Stimulated activated naive B cell treated with anti-CD40 and anti-IgM and Interleukin-4, amounts not matched to agents 10 μg/mL and 1 μg/mL and 100 μg/mL, for 72 hours (primary cell): ENCODE measurements at places on chromosomes 3 and 15.

DNA sequence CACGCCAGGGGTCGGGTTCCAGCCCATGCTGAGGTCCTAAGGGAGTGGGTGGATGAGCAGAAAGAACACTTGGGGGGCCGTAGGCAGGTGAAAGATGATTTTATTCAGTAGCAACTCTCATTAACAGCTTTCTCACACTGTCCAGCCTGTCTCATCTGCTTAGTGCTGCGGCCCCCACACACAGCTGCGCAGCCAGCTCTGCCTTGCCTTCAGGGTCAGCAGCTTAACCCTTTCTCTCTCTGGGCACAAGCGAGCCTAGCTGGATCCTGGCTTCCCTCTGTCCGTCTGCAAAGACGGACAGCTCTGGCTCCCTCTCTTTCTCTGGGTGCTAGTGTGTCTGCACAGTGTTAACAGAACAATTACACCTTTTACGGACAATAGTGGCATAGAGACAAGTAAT lies 21.3 kb downstream of the NPAP1 start:
- no peak for DNase-seq

DNA sequence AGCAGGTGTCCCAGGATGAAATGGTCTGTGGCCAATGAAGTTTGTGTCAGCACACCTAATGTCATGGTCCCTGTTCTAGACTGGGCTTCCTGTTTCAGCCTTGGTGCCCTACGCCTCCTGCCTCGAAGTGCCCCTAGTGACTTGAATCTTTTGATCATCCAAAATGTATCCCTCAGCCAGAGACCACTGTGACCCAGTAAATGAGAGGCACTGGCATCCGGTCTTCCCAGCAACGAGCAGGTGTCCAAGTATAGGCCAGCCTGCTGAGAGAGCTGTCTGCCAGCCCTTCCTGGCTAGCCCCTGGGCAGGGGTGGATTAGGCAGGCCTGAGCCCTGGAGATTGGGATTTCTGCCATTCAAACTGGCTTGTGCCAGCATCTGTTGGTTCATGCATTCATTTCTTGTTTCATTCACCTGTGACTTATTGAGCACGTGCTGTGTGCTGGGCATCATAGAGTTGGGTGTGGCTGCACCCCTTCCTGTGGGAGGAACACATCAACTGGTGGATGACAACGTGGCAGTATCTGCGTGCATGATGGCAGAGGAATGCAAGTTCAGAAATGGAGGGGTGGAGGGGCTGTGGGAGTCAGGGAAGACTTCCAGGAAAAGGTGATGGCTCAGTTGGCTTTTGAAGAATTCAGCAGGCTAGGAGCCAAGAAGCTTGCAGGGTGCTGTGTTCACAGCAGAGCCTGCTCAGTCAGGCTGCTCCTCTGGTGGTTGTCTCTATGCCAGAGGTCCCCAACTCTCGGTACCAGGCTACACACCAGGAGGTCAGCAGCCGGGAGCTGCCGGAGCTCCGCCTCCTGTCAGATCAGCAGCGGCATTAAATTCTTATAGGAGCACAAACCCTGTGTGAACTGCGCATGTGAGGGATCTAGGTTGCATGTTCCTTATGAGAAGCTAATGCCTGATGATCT lies 21.6 kb downstream of the ESYT3 start:
- DNase-seq, result no peak

GRCh38 chr3:105430455-105430854 lies 63.7 kb downstream of the ALCAM start:
- DNase-seq, result no peak

GRCh38 chr3:114313426-114313825 lies 19.6 kb downstream of the TIGIT start:
- no peak for DNase-seq

DNA sequence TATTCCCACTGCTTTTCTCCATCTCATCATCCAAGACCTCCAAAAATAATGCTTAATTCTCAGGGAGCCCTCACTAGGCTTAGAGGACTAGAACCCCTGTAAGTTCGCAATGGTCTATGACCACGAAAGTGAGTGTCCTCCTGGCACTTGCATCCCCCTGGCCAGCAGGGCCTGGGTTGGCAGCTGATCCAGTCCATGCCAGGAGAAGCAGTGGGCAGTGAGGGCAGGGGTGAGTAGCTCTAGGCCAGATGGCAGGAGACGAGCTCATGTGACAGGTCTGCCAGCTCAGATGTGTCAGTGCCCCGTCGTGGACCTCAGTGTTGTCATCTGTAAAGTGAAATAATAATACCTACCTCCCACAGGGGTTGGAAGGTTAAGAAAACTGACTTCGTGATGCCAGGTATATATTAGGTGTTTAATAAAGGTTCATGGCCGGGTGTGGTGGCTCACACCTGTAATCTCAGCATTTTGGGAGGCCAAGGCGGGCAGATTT lies 11.1 kb downstream of the GP5 start:
- DNase-seq, result no peak

DNA sequence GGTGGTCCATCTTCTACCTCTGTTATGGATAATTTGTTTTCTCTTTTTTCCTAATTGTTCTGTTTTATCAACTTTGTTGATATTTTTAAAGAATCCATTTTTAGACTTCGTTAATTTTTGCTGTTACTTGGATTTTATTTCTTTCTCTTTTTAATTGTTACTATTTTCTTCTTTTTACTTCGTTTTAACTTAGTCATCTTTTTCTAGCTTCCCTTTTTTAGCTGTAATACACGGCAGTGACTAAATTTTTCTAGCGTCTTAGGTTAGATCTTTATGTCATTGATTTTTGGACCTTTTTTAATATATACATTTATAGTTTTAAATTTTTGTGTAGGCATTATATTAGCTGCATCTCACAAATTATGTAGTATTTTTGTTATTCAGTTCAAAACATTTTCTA lies 33.1 kb downstream of the ARIH2 start:
- DNase-seq, result no peak

DNA sequence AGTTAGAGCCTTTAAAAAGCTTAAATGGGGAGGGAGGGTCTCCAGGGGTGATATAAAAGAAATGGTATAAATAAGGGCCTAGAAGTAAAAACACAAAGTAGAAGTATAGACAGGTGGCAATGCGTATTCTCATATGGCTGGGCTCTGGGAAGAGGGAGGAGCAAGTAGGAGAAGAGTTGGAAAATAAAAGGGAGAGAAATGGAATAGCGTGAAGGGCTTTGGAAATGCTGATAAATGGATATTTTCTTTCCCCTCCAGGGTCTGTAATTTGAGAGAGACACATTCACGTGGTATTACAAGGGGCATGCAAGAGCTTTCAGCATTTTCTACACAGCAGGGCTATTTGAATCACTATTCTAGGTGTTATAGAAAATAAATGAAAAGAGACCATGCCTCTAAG lies 313.7 kb downstream of the RYR3 start:
- DNase-seq, result no peak

- DNase-seq, result no peak
These were observed 240.6 kb downstream of the OTOL1 start for GRCh38 chr3:161737171-161737570.

DNA sequence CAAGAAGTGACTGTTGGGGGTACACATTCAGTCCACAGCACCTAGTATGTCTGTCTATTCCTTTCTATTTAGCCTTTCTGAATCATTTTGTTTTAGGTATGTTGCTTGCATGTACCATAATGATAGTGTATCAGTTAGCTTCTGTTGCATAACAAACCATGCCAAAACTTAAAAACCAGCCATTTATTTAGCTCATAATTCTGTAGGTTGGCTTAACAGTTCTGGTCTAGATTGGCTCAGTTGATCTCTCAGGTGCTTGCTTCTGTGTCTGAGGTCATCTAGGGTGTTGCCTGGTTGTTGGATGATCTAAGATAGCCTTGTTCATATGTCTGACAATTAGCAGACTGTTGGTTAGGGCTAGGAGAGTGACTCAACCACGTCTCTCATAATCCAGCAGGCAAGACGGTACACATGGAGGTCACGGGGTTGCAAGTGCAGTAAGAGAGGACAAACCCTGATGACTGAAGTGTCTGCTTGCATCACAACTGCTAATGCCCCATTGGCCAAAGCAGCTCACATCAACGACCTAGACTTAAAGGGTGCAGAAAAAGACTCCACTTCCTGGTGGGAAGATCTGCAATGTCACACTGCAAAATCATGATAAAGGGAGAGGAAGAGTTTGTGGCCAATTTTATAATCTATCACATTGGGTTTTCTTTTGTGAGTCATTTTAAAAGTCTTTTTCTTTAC lies 6.8 kb upstream of the PDCD6IP start:
- peak; percentile 9 for DNase-seq

GRCh38 chr3:57962448-57962834 lies 45.8 kb upstream of the FLNB start:
- DNase-seq, result no peak

GRCh38 chr3:88142094-88142624 lies 7.6 kb upstream of the C3orf38 start:
- DNase-seq, result no peak
